Aorta (tissue), 5 donors: ENCODE measurements at places on chromosomes 6 and 20.

DNA sequence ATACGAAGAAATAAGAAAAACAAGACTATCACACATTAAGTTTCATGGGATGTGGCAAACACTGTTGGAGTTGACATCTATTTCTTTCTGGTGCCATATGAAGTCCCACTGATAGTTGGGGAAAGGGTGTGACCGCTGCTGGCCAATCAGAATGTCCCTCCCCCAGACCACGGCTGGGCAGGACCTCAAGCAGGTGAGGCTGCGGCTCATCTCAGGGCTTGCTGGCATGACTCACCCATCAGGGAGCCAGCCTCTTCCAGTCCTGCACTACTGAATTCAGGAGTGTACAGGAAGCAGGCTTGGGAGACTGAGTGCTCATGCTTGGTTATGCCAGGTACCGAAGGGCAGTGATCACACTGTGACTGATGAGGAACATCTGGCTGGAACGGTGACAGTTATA lies 18.9 kb downstream of the PREP start:
- no peak for DNase-seq

GRCh38 chr6:30795549-30796293 lies 51.4 kb upstream of the IER3 start:
- DNase-seq = no peak

GRCh38 chr6:13760307-13761304 lies 49.0 kb upstream of the RANBP9 start:
- DNase-seq = no peak

GRCh38 chr20:38085026-38085425 lies 51.5 kb downstream of the RPRD1B start:
- DNase-seq = no peak
